ENCODE measurements at places on chromosomes 7 and 10.

DNA sequence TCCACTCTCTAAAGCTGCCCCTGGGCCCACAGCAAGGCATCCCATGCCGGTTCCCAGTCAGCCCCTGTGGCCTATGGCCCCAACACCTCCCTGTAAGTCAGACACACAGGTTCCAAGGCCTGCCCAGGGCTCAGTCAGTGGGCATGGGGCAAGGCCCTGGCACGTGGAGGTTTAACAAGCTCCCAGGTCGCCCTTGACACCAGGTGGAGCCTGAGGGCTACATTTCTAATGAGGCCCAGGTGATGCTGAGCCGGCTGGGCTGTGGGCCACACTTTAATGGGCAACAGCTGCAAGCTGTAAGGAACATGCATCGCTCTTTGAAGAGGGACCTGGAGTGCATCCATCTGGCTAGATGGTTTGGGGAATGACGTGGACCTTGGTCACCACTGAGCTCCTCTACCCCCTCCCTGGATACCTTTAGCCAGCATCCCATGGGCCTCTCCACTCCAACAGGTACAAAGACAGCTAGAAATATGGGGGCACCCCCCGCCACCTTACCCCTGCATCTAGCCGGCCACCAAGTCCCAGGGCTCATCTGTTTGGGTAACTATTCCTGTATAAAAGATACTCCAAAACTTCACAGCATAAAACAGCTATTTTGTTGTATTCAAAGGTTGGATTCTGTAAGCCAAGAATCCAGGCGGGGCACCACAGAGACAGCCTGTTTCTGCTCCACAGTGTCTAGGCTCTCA, 122.5 kb downstream of the OAT start:
- no peak for DNase-seq

DNA sequence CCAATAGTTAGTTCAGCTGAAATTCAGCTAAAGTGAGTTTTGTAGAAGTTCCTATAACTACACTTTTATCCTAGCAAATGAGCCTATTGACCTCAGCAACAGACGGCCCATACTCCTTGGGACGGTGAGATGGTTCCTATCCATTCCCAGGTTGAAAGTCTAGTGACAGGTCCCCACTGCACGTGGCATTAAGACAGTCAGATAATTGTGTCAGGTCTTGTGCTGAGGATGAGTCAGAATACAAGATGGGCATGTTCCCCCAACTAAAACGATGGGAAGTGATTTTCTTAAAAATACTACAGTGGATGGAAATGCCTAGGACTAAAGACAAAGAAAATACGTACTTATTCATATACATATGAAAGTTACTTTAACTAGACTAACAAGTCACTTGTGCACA, 2.1 kb downstream of the CAV1 start:
- DNase-seq, result peak; percentile 14

GRCh38 chr7:69953136-69954067, 355.1 kb downstream of the AUTS2 start:
- no peak for DNase-seq

GRCh38 chr7:138032770-138033169, 30.9 kb upstream of the CREB3L2 start:
- DNase-seq, result no peak

GRCh38 chr10:16891375-16892313, 74.4 kb upstream of the RSU1 start:
- DNase-seq, result no peak

DNA sequence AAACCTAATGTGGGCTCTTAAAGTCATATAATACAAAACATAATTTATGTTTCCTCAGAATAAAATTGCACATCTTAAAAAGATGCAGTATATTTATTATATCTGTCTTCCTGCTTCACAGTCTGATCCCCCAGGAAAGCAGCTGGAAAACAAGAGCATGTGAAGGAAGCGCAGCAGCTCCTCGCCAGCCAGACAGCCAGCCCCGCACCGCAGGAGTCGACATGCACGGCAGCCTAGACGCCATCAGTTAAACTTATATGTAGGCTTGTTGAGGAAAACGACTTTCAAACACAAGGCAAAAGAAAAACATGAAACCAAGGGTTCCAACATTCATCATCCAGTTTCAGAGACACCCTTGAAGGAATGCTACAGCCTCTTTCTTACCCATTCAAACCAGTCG, 59.0 kb downstream of the PAXIP1 start:
- no peak for DNase-seq

DNA sequence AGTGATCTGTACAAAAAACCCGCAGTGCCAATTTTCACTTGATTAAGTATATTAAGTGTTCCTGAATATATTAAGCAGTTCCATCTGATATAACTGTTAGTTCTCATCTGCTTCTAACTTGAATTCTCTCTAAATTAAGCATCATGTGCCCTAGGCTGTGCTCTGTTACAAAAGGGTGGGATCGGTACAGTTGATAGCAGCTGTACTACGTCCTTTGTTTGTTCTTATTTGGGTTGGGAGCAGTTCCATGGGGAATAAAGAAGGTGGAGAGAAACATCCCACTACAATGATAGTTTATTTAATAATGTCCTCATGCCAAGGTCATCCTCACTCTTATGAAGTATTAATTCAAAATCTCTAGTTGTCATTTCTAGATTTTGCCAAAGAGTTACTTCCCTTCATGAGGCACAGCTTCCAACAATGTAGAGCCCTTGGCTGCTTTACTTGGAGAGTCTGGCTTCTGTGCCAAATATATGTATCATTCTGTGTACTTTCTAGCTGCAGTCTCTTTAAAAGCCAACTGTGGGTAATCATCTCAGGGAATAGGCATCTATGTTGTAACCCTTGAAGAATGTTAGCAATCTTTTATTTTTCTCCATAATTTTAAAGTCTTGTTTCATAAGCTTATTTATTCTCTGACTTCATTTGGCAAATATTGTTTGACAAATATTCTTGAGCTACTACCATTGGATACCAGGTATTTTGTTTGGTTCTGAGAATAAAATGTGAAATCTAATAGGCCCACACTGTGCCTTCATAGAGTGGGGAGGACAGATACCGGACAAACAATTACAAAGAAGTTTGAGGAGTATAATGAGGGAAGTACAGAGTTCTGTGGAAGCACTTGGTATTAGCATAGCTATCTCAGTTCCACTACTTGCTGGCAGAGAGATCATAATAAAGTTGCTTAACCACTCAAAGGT, 22.4 kb upstream of the AHR start:
- DNase-seq, result no peak

- DNase-seq, result no peak
Observed at GRCh38 chr7:36048902-36049240, 104.2 kb upstream of the EEPD1 start.

DNA sequence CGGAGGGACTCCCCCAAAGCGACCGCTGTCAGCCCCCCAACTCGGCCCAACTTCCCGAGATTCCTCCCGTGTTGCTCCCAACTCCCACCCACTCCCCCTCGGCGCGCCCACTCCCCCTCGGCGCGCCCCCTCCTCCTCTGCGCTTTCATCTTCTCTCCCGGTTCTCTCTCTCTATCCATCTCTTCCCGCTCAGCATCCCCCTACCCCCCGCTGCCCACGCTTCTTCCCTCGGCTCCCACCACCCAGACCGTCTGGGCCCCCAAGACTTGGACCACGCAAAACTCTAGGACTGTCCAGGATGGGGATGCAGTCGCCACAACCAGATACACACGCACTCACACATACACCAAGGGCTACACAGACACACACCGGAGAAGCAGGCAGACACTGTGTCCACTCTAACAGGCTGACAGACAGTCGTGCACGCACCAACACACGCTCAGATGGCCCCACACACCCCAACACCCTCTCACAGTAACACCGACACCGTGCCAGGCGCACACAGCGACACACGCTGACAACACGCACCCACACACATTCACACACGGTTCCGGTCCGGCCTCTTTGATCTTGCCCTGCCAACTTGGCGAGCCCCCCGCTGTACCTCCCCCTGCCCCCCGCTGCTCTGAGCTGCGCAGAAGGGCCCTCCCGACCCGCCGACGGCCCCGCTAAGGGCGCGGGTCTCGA, 1.1 kb downstream of the GRID1 start:
- DNase-seq, result peak; percentile 57

GRCh38 chr10:110916554-110917346, 2.2 kb downstream of the BBIP1 start:
- no peak for DNase-seq

DNA sequence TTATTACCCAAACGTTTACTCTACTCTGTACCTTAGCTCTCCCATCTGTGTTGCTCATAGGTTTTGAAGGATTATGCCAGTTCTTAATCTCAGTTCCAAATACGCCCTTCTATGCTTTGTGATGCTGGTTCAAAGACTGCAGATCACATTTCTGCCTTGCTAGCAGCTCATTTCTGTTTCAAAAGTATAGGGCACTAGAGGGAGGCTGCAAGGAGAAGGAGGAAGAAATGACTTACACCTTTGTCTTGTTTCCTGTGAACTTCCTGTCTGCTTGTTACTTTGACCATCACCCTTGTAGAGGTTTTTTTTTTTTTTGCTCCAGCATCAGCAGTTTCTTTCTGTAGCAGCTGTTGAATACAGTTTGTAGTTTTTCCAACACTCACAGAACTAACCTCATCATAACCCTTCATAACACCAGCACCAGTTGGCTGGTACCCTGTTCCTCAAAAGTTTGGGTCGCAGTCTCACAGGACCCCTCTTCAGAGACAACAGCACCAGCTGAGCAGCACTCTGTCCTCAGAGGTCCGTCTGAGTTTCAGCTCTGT, 16.5 kb downstream of the SLK start:
- peak; percentile 40 for DNase-seq

- DNase-seq, result no peak
Observed at GRCh38 chr7:137930581-137930980, 71.3 kb downstream of the CREB3L2 start.

- DNase-seq, result no peak
Observed at GRCh38 chr10:56028298-56029132, 332.5 kb downstream of the ZWINT start.

All from GM20000 (cell line).